Activated CD8-positive, alpha-beta memory T cell treated with anti-CD3 and anti-CD28 coated beads for 36 hours (primary cell): ENCODE measurements at places on chromosomes 4 and X. TPM values are rescaled to one million over a fixed set of nuclear protein-coding genes. Genes with fewer than 3 reads are reported as not detected.

The S100G gene
- total RNA-seq = not detected

The PASD1 gene
- total RNA-seq = not detected

The UCP1 gene
- total RNA-seq = not detected

The IGSF1 gene
- total RNA-seq = not detected

The GPR173 gene
- 0.17 TPM for total RNA-seq

The SPANXA1 gene
- total RNA-seq = not detected

The PUDP gene
- 26.9 TPM for total RNA-seq

The PDE6B gene
- 11.4 TPM for total RNA-seq

The ATRX gene
- 60.8 TPM for total RNA-seq

The MAOA gene
- 12.4 TPM for total RNA-seq

The SLC25A43 gene
- total RNA-seq = 10.2 TPM

The PPEF2 gene
- not detected for total RNA-seq

The ANKRD50 gene
- total RNA-seq = 0.21 TPM

The TMEM35A gene
- not detected for total RNA-seq

The NOX1 gene
- not detected for total RNA-seq

The CT45A10 gene
- not detected for total RNA-seq

The CYP4V2 gene
- 8.1 TPM for total RNA-seq

The FAM50A gene
- total RNA-seq = 78.2 TPM

The UGT2B15 gene
- total RNA-seq = not detected

The GIMD1 gene
- total RNA-seq = not detected

The DCAF4L1 gene
- total RNA-seq = 0.36 TPM

The SLC6A14 gene
- total RNA-seq = not detected

The ARMCX2 gene
- 7.6 TPM for total RNA-seq

The CCDC120 gene
- 3.7 TPM for total RNA-seq
